A549 treated with Mapracorat at 1 μM for 4 hours (cell line): ENCODE measurements at places on chromosomes 2 and 18. TPM values are rescaled to one million over a fixed set of nuclear protein-coding genes. Genes with fewer than 3 reads are reported as not detected.

PAX3 gene
- total RNA-seq: not detected in 5 replicates

CCDC74B gene
- 5.7 to 7.3 TPM (median 6.1 TPM) in 5 replicates for total RNA-seq

ALKAL2 gene
- not detected in 5 replicates for total RNA-seq

C2orf80 gene
- not detected in 5 replicates for total RNA-seq

APLF gene
- 0.64 to 0.87 TPM (median 0.80 TPM) in 5 replicates for total RNA-seq

CNPPD1 gene
- total RNA-seq: 37.5 to 49.4 TPM (median 49.0 TPM) in 5 replicates

CCDC141 gene
- not detected in 5 replicates for total RNA-seq

NCK2 gene
- 22.5 to 28.4 TPM (median 25.6 TPM) in 5 replicates for total RNA-seq
